ENCODE measurements at places on chromosomes 12 and 14. TPM values are rescaled to one million over a fixed set of nuclear protein-coding genes. Genes with fewer than 3 reads are reported as not detected.

GRCh38 chr12:30806989-30807694 lies 52.4 kb upstream of the CAPRIN2 start:
- DNase-seq, result peak; percentile 53

Gene POU6F1
- 8.8 TPM for polyA plus RNA-seq

DNA sequence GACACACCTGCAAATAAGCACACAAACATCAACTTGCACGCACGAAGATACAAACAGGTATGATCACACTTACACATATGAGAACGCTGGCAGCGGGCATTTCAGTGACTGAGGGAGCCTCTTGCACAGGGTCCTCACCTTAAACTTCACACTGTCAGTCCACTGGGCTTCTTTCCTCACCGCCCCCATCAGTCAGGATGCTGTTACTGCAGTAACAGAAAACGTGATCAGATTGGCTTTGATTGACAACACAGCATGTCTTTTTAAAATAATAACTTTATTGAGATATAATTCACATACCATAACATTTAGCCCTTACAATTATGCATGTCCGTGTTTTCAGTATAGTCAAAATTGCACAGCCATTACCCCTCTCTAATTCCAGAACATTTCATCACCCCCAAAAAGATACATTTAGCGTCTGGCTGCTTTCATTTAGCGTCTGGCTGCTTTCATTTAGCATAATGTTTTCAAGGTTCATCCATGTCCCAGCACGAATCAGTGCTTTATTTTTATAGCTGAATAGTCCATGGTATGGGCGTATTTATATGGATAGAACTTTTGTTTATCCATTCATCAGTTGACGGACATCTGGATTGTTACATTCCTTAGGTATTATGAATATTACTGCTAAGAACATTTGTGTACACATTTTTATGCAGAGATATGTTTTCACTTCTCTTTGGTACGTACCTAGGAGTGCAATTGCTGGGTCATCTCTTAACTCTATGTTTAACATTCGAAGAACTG lies 8.4 kb downstream of the CCDC197 start:
- no peak for DNase-seq

DNA sequence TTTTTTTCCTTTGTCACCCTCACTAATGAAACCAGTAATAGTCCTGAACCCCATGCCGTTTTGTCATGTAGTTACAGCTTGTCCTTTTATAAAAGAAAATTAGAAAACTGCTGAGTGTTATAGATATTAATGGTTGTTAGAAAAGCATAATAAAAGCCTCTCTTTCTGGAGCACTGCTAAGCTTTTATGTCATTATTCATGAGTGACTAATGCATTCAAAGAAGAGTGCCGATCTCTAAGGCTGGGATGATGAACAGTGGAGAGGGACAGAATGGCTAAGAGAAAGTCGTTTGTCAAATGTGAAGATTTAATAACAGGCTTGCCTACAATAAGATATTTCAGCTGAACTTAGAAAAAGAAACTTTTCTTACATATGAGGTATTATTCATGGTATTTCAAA lies 121.6 kb downstream of the MGAT4C start:
- DNase-seq, result no peak

DNA sequence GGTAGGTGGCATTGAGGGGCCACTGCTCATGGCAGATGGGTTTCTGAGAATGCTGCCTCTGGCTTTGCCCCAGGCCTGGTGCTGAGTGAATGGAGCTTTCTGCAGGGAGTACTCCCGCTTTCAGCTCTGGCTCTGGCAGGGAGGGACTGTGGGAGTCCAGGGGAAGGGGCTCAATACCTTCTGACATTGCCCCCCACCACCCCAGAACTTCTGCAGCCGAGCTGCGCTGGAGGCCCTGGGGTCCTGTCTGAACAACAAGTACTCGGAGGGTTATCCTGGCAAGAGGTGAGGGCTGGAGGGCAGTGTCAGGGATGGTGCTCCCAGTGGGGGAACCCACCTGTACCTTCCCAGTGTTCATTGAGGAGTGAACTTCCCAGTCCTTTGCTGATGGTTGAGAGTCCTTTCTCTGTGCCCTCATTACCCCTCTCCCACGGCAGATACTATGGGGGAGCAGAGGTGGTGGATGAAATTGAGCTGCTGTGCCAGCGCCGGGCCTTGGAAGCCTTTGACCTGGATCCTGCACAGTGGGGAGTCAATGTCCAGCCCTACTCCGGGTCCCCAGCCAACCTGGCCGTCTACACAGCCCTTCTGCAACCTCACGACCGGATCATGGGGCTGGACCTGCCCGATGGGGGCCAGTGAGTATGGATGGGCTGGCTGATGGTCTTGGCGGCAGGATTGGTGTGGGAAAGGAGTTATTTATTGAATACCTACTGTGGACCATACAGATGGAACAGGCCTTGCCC lies 1.9 kb downstream of the SHMT2 start:
- DNase-seq, result no peak

DNA sequence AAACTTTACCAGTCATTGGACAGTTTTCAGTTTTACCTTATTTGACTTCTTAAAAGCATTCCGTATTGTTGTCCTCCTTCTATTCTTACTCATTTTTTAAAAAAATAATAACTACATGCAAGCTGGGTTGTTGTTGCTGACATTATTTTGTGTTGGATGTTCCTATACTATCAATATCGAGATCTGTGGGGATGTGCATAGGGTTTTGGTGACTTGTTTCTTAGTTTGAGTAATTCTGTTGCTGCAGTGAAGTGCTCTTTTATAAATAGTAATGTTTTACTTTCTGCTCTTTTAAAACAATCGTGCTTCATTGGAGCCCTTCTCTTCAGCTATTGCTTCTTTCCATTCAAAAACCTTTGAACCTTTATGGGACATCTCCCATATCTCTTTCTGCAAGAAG lies 79.4 kb downstream of the METTL25 start:
- DNase-seq, result no peak

Gene LALBA
- polyA plus RNA-seq, result not detected

- no peak for DNase-seq
Observed at GRCh38 chr14:94173471-94173884, 644 bp upstream of the PPP4R4 start.

GRCh38 chr12:83954956-83955601 lies 957.5 kb downstream of the SLC6A15 start:
- DNase-seq, result no peak

DNA sequence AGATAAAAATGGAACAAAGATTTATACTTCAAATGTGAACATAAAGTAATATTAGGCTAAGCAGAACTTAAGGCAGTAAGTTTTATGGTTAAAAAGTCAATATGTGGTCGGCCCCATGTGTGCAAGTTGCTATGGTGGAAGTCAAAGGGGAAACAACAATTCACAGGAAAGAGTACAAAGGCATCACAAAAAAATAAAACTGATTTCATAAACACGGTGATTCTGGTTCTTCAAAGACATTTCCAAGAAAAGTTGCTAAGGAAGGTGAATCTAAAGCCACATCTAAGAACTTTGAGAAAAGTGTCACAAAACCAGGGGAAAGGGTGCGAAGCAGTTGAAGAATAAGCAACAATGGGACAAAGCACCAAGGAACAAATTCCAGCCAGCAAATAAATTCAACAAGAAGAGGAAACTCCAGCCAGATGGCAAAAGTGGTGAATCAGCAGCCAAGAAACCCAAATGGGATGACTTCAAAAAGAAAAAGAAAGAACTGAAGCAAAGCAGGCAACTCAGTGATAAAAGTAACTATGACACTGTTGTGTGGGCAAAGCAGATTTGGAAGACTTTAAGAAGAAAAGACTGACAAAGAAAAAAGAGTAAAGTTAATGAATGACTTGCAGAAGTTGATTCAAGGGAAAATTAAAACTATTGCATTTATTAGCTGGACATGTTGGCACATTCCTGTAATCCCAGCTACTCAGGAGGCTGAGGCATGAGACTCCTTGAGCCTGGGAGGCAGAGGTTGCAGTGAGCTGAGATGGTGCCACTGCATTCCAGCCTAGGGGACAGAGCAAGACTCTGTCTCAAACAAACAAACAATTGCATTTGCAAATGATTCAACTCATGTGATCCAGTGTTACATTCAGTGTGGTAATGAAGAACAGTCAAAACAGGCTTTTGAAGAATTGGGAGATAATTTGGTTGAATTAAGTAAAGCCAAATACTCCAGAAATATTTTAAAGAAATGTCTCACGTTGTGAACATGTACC lies 19.5 kb downstream of the PTGDR start:
- no peak for DNase-seq

DNA sequence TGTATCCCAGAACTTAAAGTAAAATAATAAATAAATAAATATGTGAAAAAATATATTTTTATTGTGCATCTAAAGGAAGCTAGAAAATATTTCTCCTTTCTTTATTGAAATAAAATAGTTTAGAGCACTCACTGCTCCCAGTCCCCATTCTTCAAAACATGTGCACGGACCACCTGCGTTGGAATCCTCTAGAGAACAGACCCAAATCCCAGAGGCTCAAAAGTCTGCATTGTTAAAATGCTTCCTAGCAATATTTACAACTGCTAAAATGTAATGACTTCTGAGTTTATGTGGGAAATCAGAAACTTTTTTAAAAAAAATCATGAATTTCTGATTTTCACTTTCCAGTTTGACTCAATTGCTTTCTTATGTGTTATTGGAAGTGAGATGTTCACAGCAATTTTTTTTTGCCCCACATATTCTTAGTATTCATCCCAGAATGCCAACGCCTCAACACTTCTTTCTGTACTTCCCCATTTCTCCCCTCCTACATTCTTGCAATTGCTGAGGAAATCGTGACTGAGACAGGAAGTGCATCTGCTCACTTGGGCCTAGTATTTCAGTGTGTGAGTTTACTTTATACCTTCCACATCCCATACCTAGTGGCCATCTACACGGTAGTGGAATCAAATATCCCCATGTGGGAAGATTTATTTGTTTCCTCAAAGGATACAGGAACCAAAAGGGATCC lies 116.0 kb upstream of the FLRT2 start:
- DNase-seq, result no peak

GRCh38 chr12:103422328-103422727 lies 73.4 kb downstream of the C12orf42 start:
- DNase-seq, result no peak

DNA sequence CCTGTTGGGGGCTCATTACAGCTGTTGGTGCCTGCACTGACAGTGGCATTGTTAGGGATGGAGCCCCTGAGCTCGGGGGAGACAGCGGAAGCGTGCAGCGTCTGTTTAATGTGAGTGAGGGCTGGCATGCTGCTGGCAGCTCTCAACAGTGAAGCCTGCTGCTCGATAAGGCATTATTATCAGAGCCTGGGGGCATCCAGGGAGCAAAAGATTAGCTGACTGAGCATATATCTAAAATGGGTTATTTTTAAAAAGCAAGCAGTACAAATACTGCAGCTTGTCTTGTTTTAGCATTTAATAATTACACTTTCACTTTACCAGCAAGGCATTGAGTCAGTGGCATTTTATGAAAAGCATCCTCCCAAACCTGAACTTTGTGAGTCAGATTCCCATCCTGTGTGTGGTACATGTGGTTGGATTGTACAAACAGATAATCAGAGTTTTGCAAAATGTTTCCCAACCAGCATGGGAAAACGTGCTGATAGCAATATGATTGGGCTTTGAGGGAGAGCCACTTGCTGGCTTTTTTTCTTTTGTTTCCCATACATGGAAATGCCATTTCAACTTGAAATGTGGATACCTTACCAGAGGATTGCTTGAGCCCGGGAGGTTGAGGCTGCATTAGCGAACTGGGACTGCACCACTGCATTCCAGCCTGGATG lies 150.8 kb downstream of the PRKCH start:
- DNase-seq, result no peak

DNA sequence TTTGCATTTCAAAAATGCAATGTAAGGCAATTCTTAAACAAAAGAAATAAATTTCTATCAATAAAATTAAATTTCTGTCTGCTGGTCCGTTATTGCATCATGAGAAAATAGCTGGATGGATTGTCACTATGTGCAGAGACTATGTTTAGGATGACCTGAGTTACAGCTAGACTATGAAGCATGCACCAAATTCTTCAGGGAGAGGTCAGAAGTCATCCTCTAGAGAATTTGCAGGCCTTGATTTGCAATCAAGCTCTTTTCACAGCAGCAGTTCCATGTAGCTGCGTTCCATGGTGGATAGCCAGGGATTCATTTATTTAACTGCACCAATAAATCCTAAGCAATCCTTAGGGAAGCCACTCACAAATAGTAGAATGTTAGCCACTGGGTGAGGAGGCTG lies 253.7 kb downstream of the MSRB3 start:
- no peak for DNase-seq

DNA sequence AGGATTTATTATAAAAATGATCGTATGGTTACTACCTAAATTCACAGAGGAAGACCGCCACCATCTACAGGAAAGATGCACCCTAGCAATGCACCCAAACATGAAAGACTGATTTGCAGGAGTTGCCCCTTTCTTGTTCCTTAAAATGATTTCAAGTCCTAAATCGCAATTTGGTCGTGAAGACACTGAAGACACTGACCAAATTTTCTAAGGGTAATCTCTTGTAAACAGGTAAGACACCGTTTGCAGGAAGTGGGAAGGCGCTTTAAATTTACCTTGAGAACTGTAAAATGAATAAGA lies 1.0 kb downstream of the SOS2 start:
- DNase-seq, result no peak

DNA sequence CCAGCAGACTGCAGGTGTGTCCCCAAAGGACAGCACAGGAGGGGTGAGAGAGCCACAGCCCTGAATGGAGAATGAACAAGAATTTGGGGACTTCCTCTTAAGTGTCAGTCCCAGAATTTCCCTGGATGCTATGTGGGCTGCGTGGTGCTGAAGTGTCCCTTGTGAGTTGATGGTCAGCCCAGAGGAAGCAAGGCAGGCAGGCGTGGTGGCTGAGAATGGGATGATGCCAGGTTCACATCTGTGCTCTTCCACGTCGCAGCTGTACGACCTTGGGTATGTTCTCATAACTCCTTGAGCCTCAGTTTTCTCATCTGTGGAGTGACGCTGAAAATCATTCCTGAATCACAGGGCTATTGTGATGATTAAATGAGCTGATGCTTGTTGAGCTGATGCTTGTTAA lies 62.1 kb upstream of the GPATCH2L start:
- DNase-seq, result no peak

- DNase-seq, result no peak
Observed at GRCh38 chr14:67186789-67187584, 2.3 kb upstream of the GARIN2 start.

DNA sequence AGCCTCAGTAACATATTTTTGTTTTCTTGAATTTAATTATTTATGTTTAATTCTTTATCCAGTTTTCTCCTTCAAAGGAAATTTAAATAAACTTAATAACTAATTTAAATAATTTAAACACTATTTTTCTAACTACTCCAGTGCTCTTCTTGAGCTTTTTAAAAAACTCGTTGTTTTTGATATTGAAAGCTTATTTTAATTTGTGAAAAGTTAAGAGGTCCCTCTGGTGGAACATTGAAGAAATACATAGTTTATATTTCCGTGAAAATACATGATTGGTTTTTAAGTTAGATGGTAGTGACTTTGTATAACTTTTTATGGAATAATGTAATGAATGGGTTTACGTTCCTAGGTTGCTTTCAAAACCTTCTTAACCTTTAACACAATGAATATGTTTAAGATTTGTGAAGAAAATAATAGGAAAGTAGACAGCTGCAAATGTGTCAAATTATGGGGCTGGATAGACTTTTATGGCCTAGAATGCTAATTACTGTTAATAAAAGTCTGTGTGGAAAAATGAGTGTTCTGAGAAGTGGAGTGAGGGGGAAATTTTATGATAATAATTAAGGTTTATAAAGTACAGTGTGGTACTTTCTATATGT lies 45.9 kb upstream of the MSRB3 start:
- DNase-seq, result peak; percentile 24

Data from left kidney (tissue), 8 donors.